ENCODE measurements at places on chromosomes 2 and 18. TPM values are rescaled to one million over a fixed set of nuclear protein-coding genes. Genes with fewer than 3 reads are reported as not detected.

ITGA4 gene
- total RNA-seq, result 12.3 TPM

PSD4 gene
- total RNA-seq, result 70.3 TPM

ADGRF3 gene
- total RNA-seq, result 0.35 TPM

FBXO36 gene
- total RNA-seq, result 2.3 TPM

GALNT14 gene
- 7.6 TPM for total RNA-seq

AQP4 gene
- total RNA-seq, result 1.7 TPM

ERCC3 gene
- total RNA-seq, result 34.7 TPM

- DNase-seq, result no peak
Observed at GRCh38 chr2:174336501-174337336, 2.0 kb downstream of the SP9 start.

DNA sequence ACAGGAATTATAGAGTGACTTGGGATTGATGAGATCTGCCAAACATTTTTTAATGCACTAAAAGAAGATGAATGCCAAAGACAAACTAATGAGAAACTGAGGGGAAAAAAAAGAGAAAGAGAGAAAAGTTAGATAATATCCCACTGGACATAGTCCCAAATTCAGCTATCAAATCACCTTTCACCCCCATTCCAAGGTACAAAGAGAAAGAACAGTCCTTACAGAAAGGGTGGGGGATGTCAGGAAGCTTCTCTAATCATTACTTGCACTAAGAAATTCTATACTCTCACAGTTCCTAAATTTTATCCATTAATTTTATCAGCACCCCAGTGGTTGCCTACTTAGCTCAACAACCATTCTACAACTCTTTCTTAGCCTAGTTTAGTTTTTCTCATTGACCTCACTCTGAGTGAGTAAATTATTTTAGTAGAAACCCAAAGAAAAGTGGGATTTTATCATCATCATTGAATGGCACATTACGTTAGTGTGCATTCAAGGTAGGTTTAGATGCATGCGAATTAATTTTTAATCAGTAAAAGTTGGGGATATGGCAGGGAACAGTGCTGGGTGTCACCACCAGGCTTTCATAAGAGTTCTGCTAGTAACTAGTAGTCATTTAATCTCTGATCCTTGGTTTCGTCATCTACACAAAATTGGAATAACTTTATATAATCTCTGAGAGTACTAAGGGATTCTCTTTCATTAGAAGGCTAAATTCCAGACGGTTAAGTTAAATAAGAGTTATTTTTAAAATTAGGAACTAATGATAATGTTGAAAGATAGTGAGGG lies 85.3 kb upstream of the CYTIP start:
- no peak for DNase-seq

DNA sequence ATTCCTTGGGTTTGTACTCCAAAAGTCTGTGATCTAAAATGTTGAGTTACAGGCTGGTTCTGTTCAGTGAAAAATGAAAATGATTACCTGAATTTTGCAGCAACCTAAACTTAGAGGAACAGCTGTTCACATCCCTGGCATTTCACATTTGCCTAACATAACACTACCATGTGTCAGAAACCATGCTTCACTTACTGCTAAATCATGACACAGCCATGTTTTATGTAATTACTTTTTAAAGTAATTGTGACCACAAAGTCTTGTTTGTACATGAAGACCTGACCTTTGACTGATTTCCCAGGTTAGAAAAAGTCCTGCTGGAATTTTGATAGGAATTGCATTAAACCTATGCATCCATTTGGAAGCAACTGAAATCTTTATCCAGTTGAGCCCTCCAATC lies 79.1 kb downstream of the FAM168B start:
- DNase-seq, result no peak

GRCh38 chr2:8422450-8422800 lies 259.4 kb upstream of the ID2 start:
- no peak for DNase-seq

DNA sequence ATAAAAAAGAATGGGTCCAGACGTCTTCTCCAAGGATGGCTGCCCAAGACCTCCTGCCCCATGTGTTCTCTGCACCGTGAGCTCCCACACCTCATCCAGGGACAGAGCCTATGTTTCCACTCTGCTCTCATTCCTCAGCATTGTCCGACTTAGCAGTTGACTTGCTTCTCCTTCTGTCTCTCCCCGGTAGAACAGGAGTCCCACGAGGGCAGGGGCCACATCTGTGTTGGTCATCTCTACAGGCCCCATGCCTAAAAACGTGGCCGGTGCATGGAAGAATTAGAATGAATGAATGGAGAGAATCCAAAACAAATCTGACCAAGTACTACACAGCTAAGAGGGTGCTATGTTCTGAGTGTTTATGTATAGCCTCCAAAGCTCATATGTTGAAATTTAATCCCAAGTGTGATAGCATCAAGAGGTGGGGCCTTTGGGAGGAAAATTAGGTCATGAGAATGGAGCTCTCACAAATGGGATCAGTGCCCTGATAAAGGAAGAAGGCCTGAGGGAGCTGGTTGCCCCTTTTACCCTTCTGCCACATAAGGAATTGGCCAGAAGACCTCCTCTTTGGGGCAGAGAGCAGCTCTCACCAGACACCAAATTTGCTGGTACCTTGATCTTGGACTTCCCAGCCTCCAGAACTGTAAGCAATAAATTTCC lies 55.9 kb downstream of the FAM178B start:
- no peak for DNase-seq

GRCh38 chr2:21270708-21271122 lies 146.9 kb downstream of the TDRD15 start:
- peak; percentile 74 for DNase-seq

- no peak for DNase-seq
Observed at GRCh38 chr2:36097022-36097421, 258.6 kb upstream of the CRIM1 start.

DNA sequence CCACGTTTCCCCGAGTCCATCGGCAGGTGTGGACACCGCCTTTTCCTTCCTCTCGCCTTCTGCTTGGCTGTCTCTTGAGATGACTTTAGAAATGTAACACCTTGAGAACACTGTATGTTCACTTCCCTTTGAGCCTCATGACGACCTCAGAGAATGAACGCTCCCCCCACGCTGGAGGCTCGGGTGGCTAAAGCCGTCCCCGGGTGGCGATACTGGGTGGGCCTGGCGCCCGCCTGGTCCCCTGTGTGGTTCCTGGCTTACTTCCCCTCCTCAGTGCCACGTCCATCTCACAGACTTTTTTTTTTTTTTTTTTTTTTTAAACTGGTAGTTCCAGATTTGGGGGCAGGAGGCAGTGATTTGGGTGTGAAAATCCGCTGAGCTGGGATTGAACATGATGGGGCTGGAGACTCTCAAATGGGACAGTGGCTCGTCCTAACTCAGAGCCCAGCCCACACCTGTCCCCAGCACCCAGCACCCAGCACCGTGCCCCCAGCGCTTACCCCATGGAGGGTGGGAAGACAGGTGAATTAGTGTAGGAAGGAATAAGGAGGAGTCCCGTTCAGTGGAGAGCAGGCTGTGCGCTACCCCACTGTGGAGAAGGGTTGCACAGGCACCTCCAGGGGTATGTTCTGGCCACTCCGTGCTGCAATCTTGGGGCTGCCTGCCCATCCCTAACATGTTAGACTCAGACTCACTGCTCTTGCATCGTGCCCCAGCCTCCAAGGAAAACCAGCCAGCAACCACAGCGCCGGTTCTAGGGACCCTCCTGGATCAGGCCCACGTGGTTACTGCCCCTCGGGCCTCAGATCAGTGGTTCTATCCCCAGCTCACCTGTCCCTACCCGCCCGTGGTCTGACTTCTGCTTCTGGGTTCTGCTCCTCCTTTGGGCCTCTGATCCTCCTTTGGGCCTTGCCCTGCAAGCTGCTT lies 174.0 kb downstream of the ASB1 start:
- DNase-seq, result no peak

DNA sequence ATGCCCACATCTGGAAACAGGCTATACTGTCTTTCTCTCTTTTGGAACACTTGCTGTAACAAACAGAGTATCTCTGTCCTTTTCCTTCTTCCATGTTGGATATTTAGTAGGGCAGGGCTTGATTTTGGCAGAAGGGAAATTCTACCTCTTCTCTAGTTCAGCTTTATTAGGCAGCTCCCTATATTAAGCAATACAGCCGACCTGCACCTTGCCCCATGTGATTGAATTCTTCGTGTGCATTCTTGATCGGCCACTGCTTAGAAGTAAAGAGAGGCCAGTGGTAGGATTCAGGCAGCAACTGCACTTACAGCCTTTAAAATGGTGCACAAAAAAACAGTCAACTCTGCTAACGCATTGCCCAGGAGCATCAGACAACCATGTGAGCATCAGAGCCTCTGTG lies 31.3 kb upstream of the FIGN start:
- no peak for DNase-seq

GRCh38 chr2:44638649-44639048 lies 276.9 kb downstream of the CAMKMT start:
- no peak for DNase-seq

GRCh38 chr2:140861666-140862065 lies 1269.2 kb downstream of the LRP1B start:
- DNase-seq, result no peak

DNA sequence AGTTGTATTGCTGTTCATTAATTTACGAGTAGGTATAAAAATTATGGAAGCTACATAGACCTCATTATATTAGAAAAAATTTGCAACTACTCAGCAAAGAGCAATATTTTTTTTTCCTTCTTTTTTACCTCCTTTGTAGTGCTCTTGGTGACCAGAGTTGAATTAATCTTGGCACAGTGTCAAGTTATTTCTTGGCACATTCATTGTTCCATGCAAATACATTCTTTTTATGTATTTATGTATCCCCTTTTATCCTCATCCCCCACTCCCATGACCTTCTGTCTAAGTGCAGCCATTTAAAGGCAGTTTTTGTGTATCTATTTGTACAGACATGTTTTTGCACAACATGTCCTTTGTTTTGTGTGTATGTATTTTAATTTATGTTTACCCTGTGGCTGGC lies 224.5 kb downstream of the CCDC102B start:
- DNase-seq, result no peak

DNA sequence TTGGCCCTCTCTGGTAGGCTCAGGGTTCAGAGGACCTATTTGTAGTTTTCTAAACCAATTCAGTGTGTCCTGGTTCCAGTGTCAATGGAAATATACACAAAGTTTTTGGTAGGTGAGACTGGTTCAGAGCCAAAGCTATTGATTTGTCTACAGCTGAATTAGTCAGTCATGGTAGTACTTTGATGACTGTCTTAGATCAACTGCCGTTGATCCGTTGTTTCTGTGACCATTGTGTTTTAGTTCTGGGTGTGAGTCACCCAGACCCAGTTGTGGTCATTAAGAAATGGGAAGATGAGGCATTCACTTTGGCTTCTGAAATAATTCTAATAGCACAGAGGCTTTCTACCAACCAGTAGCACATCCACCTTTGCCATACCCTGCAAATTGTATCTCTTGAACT lies 16.0 kb upstream of the RPE start:
- no peak for DNase-seq

- no peak for DNase-seq
Observed at GRCh38 chr2:128279009-128279408, 39.7 kb downstream of the HS6ST1 start.
